Pulmonary artery endothelial cell (primary cell): ENCODE measurements at places on chromosomes 2 and 18. TPM values are rescaled to one million over a fixed set of nuclear protein-coding genes. Genes with fewer than 3 reads are reported as not detected.

DNA sequence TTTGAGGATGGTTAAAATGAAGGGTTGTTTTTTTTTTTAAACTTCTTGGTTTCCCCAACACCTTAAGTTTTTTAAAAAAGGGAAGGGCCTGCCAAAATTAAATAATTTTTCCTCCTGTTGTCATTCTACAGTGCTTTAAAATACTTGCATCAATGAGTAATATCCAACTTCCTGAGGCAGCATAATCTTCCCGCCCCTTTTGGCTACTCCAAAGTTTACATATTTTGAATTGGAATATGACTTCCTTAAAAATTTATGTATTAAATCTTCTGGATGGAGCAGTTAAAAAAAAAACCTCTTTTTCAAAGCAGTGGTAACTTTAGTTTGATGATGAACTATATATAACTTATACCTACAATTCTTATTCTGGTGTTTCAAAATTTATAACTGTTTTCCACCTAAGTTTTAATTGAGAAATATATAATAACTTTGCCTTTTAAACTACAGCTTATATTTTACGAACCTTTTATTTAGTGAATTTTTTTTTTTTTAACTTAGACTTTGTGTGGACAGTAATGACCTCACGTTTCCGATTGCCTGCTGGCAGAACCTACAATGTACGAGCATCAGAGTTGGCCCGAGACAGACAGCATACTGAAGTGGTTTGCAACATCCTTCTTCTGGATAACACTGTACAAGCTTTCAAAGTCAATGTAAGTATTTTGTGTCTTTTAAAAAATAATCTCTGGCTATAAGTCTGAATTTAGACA lies 49.8 kb downstream of the PTPN4 start:
- DNase-seq, result peak; percentile 77

DNA sequence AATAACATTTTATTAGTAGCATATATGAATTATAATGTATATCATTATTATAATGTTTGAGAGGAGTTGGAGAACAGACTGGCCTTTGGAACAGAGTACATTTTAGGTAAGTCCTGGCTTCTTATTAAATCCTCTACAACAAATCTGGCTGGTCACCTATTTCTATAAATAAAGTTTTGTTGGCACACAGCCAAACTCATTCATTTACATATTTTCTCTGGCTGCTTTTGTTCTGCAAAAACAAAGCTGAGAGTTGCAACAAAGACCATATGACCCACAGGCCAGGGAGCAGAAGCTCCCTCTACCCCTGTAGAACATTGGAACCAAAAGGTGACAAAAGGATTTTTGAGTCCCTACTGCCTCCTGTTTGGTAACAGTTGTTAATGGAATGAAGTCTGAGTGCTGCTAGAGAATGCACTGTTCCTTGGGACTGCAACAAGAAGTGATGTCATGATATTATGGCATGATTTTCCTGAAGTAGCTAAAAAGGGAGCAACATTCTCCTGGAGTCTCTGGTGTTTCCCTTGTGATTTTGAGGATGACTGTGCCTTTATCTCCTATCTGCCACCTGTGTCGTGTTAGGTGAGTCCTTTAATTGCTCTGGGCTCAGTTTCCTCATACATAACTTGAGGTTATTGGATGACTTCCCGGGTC lies 22.0 kb upstream of the SP9 start:
- DNase-seq, result no peak

DNA sequence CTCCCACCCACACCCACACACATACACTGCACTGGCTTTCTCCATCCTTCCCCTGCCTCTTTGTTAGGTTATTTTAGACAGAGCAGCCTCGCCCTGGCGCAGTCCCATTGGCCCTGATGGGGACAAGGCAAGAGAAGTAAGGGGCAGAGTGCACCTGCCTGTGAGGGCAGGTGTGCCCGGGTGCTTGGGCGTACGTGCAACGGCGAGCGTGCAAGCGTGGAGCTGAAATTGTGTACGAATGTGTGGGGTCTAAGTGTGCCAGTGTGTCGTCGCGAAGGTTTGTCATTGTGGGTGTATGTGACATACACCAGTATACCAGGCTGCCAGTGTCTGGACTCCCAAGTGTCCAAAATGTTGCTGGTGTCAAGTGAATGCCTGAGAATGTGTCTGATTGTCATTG lies 544 bp downstream of the LRATD1 start:
- no peak for DNase-seq

DNAJC5G gene
- total RNA-seq, result not detected in 2 replicates

- DNase-seq, result no peak
Measured at GRCh38 chr2:187478719-187479118, 30.7 kb upstream of the CALCRL start.

- DNase-seq, result no peak
Measured at GRCh38 chr2:39370101-39370500, 67.0 kb downstream of the MAP4K3 start.

GRCh38 chr2:36461039-36461681 lies 105.6 kb downstream of the CRIM1 start:
- peak; percentile 90 for DNase-seq

DNA sequence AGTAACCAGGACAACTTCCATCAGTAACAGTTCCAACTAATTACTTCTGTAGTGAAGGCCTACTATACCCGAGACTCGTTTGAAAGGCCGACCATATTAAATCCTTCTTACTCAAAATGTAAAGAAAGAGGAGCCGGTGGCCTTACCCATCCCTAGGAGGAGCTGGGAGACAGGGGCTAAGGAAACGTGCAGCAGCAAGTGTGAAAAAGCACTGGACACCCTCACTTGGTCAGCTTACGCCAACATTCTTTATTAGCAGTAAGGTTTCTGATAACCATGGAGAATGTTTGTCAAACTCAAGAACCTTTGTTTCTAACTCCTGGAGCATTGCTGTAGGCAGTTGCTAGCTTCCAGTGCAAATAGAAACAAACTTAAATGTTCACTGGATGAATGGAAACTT lies 26.7 kb upstream of the VWA3B start:
- no peak for DNase-seq
